Spleen (tissue), 13 donors: ENCODE measurements at places on chromosomes 5 and 9.

DNA sequence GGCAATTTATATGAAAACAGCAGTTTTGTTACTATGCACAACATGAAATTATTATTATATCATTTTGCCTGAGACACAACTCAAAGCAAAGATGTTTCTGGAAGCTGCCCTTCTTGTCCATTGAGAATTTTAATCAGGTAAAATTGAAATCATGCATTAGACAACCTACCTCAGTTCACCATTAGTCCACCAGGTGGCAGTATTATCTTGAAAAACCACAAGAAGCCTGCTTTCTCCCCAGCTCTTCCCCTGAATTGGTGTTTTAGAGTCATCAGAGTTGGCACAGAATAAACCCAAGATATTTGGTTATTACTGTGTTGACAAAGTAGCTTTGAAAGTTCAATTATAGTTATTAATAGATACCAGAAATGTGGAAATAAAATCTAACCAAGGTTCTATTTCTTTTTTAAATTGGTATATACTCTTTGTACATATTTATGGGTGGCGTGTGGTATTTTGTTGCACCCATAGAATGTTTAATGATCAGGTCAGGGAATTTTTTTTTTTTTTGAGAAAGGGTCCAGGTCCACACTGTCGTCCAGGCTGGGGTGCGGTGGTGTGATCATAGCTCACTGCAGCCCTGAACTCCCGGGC lies 25.7 kb downstream of the UTP15 start:
- no peaks in the 10 kb centered on the region for H3K36me3 ChIP-seq
- DNase-seq = no peak
- H3K4me1 ChIP-seq = no peaks in the 10 kb centered on the region
- H3K4me3 ChIP-seq = no peak overlapping the region

DNA sequence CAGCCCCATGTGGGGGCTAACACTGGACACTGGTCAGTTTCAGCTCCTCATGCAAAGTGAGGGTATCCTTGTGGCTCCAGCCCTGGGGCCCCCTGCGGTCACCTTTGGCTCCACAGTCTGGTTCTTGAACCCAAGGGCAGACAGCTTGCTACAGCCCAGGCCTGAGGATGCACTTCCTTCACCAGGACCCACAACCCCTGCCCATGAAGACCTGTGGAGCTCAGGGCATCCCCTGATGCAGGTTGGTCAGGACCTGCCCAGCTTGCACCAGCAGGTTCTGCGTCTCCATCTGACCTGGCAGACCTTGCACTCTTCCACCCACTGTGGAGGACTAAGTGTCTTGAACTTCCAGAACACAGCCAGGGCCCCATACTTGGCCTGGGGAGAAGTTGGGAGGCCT lies 3.7 kb upstream of the MRNIP start:
- H3K27ac ChIP-seq = no peak overlapping the region
- no peak for DNase-seq
- peaks cover 28% of the 10 kb centered on the region for H3K36me3 ChIP-seq
- H3K4me1 ChIP-seq = peaks cover 4% of the 10 kb centered on the region
- no peaks in the 10 kb centered on the region for H3K27me3 ChIP-seq

DNA sequence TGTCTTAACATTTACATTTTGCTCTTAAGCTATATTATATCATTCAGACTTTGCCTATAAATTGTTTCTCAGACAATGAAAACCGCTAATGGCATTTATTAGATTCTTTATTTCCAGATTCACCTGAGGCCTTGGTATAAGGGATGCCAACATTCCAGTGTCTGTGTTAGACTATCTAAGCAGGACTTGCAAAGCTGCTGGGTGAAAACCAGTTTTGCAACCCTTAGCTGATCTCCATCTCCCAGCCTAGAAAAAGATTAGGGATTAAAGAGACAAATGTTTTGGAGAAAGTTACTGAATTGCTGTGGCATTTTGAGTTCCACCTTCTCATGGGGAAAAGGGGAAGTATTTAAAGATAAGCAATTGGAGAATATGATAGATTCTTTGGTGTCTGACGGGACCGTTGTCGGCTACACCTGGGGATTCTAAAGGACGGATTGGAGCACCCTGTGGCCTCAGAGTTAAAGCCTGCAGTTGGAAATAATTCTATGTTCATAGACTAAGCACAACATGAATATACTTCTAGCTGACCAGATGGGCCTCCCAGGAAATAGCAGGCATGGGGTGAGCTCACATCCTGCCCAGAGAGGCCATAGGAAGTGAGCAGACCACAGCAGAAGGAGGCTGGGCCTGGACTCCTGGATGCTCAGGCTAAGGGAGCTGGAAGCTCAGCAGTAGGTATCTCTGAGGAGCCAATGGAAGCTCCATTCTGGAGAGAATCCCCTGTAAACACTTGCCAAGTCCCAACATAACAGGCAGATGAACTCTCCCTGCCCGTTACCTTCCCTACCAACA lies 21.8 kb downstream of the ENTREP1 start:
- no peaks in the 10 kb centered on the region for H3K27me3 ChIP-seq
- no peak for DNase-seq
- no peak overlapping the region for H3K4me3 ChIP-seq
- no peaks in the 10 kb centered on the region for H3K4me1 ChIP-seq

GRCh38 chr9:70954126-70954525 lies 167.3 kb downstream of the TRPM3 start:
- H3K27me3 ChIP-seq = no peaks in the 10 kb centered on the region
- H3K27ac ChIP-seq = peak overlapping the region; percentile 44
- H3K4me1 ChIP-seq = no peaks in the 10 kb centered on the region
- no peak overlapping the region for H3K4me3 ChIP-seq
- no peaks in the 10 kb centered on the region for H3K36me3 ChIP-seq

- H3K4me3 ChIP-seq = no peak overlapping the region
- no peak for DNase-seq
- no peaks in the 10 kb centered on the region for H3K27me3 ChIP-seq
- H3K4me1 ChIP-seq = no peaks in the 10 kb centered on the region
- H3K36me3 ChIP-seq = no peaks in the 10 kb centered on the region
Measured at GRCh38 chr5:155983954-155984353, 343.0 kb upstream of the SGCD start.

GRCh38 chr5:143583409-143583808 lies 179.9 kb upstream of the NR3C1 start:
- H3K4me1 ChIP-seq = peaks cover 11% of the 10 kb centered on the region
- no peak overlapping the region for H3K4me3 ChIP-seq
- no peak overlapping the region for H3K27ac ChIP-seq
- no peaks in the 10 kb centered on the region for H3K36me3 ChIP-seq

GRCh38 chr5:141330299-141331080 lies at the start of gene PCDHGA1:
Gene PCDHGA1, plus strand, starts transcription at chr5:141330514.
- H3K27me3 ChIP-seq = no peaks in the 10 kb centered on the region
- H3K36me3 ChIP-seq = no peaks in the 10 kb centered on the region
- no peak for DNase-seq

GRCh38 chr9:36398745-36399144 lies 1.3 kb downstream of the RNF38 start:
- no peaks in the 10 kb centered on the region for H3K27me3 ChIP-seq
- DNase-seq = no peak
- H3K4me3 ChIP-seq = peak overlapping the region; percentile 80
- H3K27ac ChIP-seq = no peak overlapping the region
- peaks cover 16% of the 10 kb centered on the region for H3K36me3 ChIP-seq
- H3K4me1 ChIP-seq = peaks cover 79% of the 10 kb centered on the region

DNA sequence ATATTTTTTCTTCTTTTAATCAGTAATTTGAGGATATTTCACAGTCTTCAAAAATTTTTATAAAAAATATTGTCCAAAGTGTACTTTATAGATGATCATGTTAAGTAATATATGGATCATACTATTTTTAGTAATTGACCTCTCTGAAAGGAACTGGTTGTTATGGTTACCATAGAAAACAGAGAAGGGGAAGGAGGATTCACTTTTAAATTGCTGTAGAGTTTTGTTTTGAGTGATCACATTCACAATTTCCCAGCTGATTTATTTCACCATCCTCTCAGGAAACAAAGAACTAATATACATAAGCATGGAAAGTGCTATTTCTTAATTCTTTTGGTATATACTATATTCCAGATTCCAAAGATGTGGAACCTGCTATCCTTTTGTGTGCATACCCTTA lies 56.5 kb upstream of the NREP start:
- no peak for DNase-seq
- H3K27me3 ChIP-seq = no peaks in the 10 kb centered on the region
- H3K4me3 ChIP-seq = no peak overlapping the region
- H3K27ac ChIP-seq = no peak overlapping the region

- no peak overlapping the region for H3K27ac ChIP-seq
- no peak for DNase-seq
- no peaks in the 10 kb centered on the region for H3K4me1 ChIP-seq
- no peaks in the 10 kb centered on the region for H3K36me3 ChIP-seq
Measured at GRCh38 chr5:73363911-73364730, 84.5 kb downstream of the FOXD1 start.
